ENCODE measurements at places on chromosomes 11 and 22. TPM values are rescaled to one million over a fixed set of nuclear protein-coding genes. Genes with fewer than 3 reads are reported as not detected.

TRPM5 gene
- total RNA-seq: not detected

MPZL2 gene
- total RNA-seq: 218 TPM

CLMP gene
- total RNA-seq: 11.0 TPM

ANKK1 gene
- 0.07 TPM for total RNA-seq

ADORA2A gene
- 41.4 TPM for total RNA-seq

CHRM1 gene
- total RNA-seq: not detected

CALCA gene
- not detected for total RNA-seq

BIRC3 gene
- total RNA-seq: 3.4 TPM

GGTLC2 gene
- not detected for total RNA-seq

NFAM1 gene
- total RNA-seq: not detected
